ENCODE measurements at places on chromosomes 3 and 15.

DNA sequence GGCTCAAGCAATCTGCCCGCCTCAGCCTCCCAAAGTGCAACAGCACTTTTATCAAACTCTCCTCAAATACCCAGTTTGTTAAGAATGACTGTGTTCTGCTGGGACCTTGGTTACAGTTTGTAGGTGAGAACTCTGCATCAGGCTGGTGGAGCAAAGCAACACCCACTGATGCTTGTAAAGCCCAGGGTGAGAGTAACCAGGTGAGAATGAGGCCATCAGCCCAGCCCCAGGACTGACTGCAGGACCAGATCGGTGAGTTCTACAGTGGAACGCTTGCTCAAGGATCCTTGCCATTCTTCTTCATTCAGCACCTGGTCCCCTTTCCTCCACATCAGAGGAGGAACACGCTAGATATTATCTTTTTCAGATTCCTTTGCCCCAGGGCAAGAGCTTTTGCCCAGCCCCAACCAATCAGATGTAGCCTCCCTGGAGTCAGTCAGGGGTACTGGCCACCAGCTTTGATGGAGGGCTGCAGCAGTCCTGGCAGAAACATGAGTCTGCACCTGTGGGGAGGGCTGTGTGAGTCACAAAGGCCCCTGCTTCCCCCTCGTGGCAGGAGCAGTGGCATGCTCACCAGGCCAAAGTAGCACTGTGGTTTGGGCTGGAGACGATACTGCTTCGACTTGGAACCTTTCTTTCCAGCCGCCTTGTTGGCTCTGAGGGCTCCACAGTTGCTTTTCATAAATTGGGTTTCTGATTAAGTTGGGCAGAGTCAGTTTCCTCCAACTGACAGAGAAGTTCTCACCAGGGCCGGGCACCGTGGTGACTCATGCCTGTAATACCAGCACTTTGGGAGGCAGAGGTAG is 3.5 kb upstream of the SHISA5 start:
- no peak overlapping the region for H3K4me3 ChIP-seq
- H3K4me1 ChIP-seq = peaks cover 64% of the 10 kb centered on the region
- H3K36me3 ChIP-seq = no peaks in the 10 kb centered on the region
- no peaks in the 10 kb centered on the region for H3K27me3 ChIP-seq
- no peak overlapping the region for H3K27ac ChIP-seq

DNA sequence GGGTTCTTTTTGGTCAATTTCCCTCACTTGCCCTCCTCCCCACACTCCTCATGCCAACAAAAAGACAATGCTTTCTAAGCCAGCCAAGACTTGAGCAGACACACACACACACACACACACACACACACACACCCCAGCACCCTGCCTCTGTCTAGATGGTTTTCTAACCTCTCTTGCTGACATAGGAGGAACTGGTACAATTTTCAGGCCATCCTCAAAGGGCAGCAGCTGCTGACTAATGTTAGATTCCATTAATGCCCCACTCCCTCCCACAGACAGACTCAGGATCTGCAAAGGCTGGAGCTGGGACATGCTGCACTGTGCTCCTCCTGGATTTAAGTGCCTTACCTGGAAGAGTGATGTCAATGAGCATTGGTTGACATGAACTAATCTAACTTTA is 438.4 kb downstream of the OCA2 start:
- no peaks in the 10 kb centered on the region for H3K27me3 ChIP-seq
- no peak overlapping the region for H3K4me3 ChIP-seq
- no peaks in the 10 kb centered on the region for H3K4me1 ChIP-seq
- no peak for DNase-seq
- no peaks in the 10 kb centered on the region for H3K36me3 ChIP-seq
- no peak overlapping the region for H3K27ac ChIP-seq

- no peak overlapping the region for H3K27ac ChIP-seq
- DNase-seq = no peak
- no peak overlapping the region for H3K4me3 ChIP-seq
- H3K27me3 ChIP-seq = no peaks in the 10 kb centered on the region
- no peaks in the 10 kb centered on the region for H3K4me1 ChIP-seq
Observed at GRCh38 chr15:97143592-97144376, 813.3 kb downstream of the NR2F2 start.

- no peaks in the 10 kb centered on the region for H3K36me3 ChIP-seq
- no peak overlapping the region for H3K27ac ChIP-seq
- H3K4me3 ChIP-seq = no peak overlapping the region
- H3K27me3 ChIP-seq = no peaks in the 10 kb centered on the region
Observed at GRCh38 chr3:59677747-59678702, 628.2 kb upstream of the CFAP20DC start.

GRCh38 chr3:101827211-101828174 is 21.8 kb upstream of the NFKBIZ start:
- peak; percentile 93 for DNase-seq
- H3K27me3 ChIP-seq = no peaks in the 10 kb centered on the region
- H3K4me1 ChIP-seq = peaks cover 31% of the 10 kb centered on the region
- peak overlapping the region; percentile 90 for H3K27ac ChIP-seq
- no peaks in the 10 kb centered on the region for H3K36me3 ChIP-seq

Measured in CD4-positive, alpha-beta T cell (primary cell).